ENCODE measurements at places on chromosomes 7 and 10.
A peak's percentile ranks its signal among the peaks of the same experiment; 100 is the strongest.

DNA sequence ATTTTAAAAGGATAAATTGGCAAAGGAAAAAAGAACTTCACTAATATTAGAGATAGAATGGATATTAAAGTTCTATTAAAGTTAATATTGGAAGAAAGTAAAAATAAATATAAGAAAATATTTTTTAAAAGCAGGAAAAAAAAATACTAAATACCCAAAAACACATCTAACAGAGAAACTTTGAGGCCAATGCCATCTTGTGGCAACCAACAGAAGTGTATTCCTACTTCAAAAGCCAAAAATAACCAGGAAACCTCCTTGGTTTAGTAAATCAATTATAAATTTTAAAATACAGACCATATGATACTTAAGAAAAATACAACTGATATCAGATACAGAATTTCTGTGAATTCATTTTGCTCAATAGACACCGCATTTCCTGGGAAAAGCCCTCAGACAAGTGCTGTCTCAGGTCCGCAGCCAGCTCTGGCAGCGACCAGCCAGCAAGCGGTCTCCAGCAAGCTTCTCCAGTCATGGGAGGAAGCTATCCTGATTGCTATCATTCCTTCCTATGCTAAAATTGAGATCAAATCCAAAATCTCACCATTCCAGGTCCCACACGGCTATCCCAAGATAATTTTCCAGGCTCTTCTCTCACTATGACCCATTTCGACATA is 65.3 kb downstream of the LMBR1 start:
- H3K36me3 ChIP-seq: no peaks in the 10 kb centered on the region
- no peaks in the 10 kb centered on the region for H3K27me3 ChIP-seq
- no peak overlapping the region for H3K4me3 ChIP-seq

DNA sequence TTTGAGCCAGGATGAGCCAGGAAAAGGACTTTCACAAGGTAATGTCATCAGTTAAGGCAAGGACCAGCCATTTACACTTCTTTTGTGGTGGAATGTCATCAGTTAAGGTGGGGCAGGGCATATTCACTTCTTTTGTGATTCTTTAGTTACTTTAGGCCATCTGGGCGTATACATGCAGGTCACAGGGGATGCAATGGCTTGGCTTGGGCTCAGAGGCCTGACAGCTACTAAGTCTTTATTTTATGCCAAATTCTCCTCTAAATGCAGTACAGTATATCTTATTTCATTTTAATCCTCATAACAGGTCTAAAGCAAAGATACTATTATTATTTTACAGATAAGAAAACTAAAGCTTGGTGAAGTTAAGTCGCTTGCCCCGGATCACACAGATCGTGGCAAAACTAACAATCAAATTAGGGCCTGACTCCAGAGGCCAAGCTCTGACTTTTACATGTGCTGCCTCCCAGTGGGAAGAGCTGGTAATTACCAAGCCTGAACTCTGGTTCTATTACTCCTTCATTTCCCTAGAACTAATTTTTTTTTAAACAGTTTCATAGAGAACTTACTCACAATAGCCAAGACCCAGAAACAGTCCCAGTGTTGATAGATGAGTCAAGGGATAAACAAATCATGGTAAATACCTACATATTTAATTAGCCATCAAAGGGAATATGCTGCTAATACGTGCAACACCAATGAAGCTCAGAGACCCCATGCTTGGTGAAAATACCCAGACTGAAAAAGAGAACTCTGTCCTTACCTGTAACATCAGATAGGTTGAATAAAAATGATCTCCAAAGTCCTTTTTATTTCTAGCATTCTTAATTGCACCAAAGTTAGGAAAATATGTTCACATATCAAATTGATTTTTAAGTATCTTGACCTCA is 35.4 kb downstream of the C7orf25 start:
- H3K27me3 ChIP-seq: no peaks in the 10 kb centered on the region
- no peak overlapping the region for H3K27ac ChIP-seq
- H3K36me3 ChIP-seq: no peaks in the 10 kb centered on the region
- ATAC-seq: peak; percentile 62
- no peak overlapping the region for H3K4me3 ChIP-seq

- H3K36me3 ChIP-seq: no peaks in the 10 kb centered on the region
- no peaks in the 10 kb centered on the region for H3K27me3 ChIP-seq
- no peak for ATAC-seq
- no peak overlapping the region for H3K4me3 ChIP-seq
- H3K27ac ChIP-seq: no peak overlapping the region
Observed at GRCh38 chr10:115335366-115335765, 242.2 kb downstream of the ATRNL1 start.

DNA sequence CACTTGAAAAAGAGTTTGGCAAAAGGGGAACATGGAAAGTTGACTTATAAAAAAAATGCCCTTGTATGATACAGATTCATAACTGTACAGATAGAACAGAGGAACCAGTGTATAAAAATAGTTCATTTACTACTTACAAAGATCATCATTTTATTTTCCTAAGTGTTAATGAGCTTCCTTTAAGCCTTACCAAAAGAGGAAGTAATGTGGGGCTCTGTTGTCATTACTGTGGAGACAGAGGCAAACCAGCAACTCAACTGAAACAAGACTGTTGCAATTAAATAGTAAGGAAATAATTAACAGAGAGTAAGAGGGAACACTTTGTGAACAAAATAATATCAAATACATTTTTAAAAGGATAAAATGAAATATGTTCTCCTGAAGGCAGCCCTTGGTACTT is 526.2 kb upstream of the ADARB2 start:
- no peaks in the 10 kb centered on the region for H3K4me1 ChIP-seq
- H3K36me3 ChIP-seq: no peaks in the 10 kb centered on the region
- no peak for ATAC-seq
- H3K27me3 ChIP-seq: no peaks in the 10 kb centered on the region
- no peak overlapping the region for H3K4me3 ChIP-seq

DNA sequence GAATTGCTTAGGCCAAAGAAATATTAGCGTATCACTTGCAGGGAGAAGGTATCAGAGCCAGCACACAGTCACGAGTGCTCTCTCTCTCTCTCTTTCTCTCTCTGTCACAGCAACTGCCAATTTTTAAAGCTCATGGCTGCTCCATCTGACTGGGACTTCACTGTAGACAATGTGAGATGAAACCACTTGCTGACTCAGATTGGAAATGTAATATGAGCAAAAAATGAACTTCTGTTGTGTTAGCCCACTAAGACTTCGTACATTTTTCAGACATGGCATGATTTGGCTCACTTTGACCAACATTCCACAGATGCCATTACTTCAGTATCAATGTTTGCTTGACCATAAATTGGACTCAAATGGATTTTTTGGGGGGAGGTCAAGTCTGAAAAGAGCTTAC is 68.1 kb downstream of the DGKB start:
- ATAC-seq: no peak
- no peaks in the 10 kb centered on the region for H3K36me3 ChIP-seq
- no peaks in the 10 kb centered on the region for H3K27me3 ChIP-seq
- H3K27ac ChIP-seq: no peak overlapping the region
- H3K4me1 ChIP-seq: no peaks in the 10 kb centered on the region
- no peak overlapping the region for H3K4me3 ChIP-seq

DNA sequence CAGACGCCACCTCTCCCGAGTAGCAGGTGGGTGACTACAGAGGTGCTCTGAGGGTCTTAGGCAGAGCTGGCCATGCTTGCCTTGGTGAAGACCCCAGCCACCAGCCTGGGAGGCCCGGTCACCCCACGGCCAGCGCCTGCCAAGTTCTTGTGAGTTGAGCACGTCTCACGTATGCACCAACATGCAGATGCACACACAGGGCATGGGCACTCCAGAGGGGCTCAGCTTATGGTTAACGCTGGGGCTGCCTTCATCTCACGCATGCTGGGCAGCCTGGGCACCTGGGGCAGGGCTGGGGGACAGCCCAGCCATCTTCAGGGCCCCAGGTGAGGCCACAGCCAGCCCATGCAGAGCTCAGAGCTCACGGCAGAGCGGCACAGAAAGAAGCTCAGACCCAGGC is 41.0 kb downstream of the PTPRN2 start:
- no peak overlapping the region for H3K27ac ChIP-seq
- H3K27me3 ChIP-seq: peaks cover 28% of the 10 kb centered on the region
- H3K4me3 ChIP-seq: no peak overlapping the region

- H3K27ac ChIP-seq: no peak overlapping the region
- no peaks in the 10 kb centered on the region for H3K36me3 ChIP-seq
- no peaks in the 10 kb centered on the region for H3K27me3 ChIP-seq
- peaks cover 9% of the 10 kb centered on the region for H3K4me1 ChIP-seq
Observed at GRCh38 chr10:30587522-30588031, 42.0 kb downstream of the LYZL2 start.

- H3K27me3 ChIP-seq: no peaks in the 10 kb centered on the region
- no peak overlapping the region for H3K27ac ChIP-seq
- H3K4me1 ChIP-seq: peaks cover under 1% of the 10 kb centered on the region
- H3K36me3 ChIP-seq: peaks cover 3% of the 10 kb centered on the region
- ATAC-seq: no peak
- no peak overlapping the region for H3K4me3 ChIP-seq
Observed at GRCh38 chr7:26664735-26665416, 199.5 kb downstream of the SKAP2 start.

GRCh38 chr10:26566525-26567350 is 128.6 kb downstream of the APBB1IP start:
- peaks cover 46% of the 10 kb centered on the region for H3K27me3 ChIP-seq
- H3K36me3 ChIP-seq: no peaks in the 10 kb centered on the region
- peak overlapping the region; percentile 50 for H3K4me3 ChIP-seq
- H3K27ac ChIP-seq: no peak overlapping the region

DNA sequence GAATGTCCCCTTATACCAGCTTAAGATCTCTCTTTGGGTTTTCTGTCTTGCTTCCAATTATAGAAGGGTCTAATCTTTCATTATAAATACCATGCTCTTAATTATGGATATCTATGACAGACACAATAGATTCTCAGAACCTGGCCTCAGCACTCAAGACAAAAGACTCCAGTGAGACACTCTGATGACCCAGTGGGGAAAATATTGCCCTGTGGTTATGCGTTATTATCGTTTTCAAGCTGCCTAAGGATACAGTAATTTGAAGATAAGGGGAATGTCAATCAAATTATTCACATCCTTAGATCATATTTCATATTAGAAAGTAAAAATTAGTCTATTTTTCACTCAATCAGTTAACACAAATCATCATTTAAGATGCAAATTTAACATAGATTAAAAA is 748.8 kb downstream of the XPNPEP1 start:
- no peak overlapping the region for H3K4me3 ChIP-seq
- no peaks in the 10 kb centered on the region for H3K27me3 ChIP-seq
- H3K36me3 ChIP-seq: no peaks in the 10 kb centered on the region
- no peaks in the 10 kb centered on the region for H3K4me1 ChIP-seq
- H3K27ac ChIP-seq: no peak overlapping the region
- no peak for ATAC-seq

- no peak overlapping the region for H3K4me3 ChIP-seq
- no peak overlapping the region for H3K27ac ChIP-seq
- H3K36me3 ChIP-seq: peaks cover 76% of the 10 kb centered on the region
- no peak for ATAC-seq
- no peaks in the 10 kb centered on the region for H3K4me1 ChIP-seq
- H3K27me3 ChIP-seq: no peaks in the 10 kb centered on the region
Observed at GRCh38 chr10:42594246-42594650, 44.1 kb downstream of the ZNF33B start.

- ATAC-seq: no peak
- no peaks in the 10 kb centered on the region for H3K27me3 ChIP-seq
- peaks cover 5% of the 10 kb centered on the region for H3K36me3 ChIP-seq
- H3K27ac ChIP-seq: no peak overlapping the region
Observed at GRCh38 chr10:91493313-91493712, 83.2 kb downstream of the HECTD2 start.

- peak overlapping the region; percentile 67 for H3K27ac ChIP-seq
- H3K4me3 ChIP-seq: no peak overlapping the region
- H3K4me1 ChIP-seq: peaks cover 48% of the 10 kb centered on the region
Observed at GRCh38 chr10:86899670-86900276, 57.6 kb downstream of the MMRN2 start.

GRCh38 chr10:102480396-102480795 is 22.1 kb downstream of the ACTR1A start:
- no peak for ATAC-seq
- no peak overlapping the region for H3K4me3 ChIP-seq
- no peaks in the 10 kb centered on the region for H3K36me3 ChIP-seq
- no peaks in the 10 kb centered on the region for H3K27me3 ChIP-seq

GRCh38 chr7:11615174-11615573 is 216.8 kb downstream of the THSD7A start:
- no peaks in the 10 kb centered on the region for H3K4me1 ChIP-seq
- H3K27ac ChIP-seq: no peak overlapping the region
- no peaks in the 10 kb centered on the region for H3K36me3 ChIP-seq
- H3K27me3 ChIP-seq: no peaks in the 10 kb centered on the region
- no peak for ATAC-seq
- H3K4me3 ChIP-seq: no peak overlapping the region

DNA sequence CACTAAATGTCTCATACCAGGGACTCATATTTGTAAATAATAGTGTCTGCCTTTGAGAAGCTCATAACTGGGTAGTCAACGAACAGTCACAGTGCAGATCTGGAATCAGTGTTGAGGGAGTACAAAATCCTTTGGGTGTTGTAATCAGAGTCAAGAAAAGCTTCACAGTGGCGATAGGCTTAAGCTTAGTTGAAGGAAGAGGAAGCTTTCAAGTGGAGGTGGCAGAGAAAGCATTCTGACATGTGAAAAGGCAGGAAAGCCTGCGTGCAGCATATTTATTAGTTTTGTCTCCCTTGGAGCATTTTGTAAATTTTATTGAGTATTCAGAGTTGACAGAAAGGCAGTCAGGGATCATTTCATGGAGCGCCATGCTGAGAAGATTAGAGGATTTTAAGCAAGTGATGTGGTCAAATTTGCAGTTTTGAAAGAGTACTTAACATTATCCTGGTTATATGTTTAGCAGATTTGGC is 104.9 kb downstream of the ADK start:
- peaks cover 15% of the 10 kb centered on the region for H3K4me1 ChIP-seq
- no peaks in the 10 kb centered on the region for H3K36me3 ChIP-seq
- no peak for ATAC-seq
- H3K27ac ChIP-seq: no peak overlapping the region
- H3K4me3 ChIP-seq: no peak overlapping the region

DNA sequence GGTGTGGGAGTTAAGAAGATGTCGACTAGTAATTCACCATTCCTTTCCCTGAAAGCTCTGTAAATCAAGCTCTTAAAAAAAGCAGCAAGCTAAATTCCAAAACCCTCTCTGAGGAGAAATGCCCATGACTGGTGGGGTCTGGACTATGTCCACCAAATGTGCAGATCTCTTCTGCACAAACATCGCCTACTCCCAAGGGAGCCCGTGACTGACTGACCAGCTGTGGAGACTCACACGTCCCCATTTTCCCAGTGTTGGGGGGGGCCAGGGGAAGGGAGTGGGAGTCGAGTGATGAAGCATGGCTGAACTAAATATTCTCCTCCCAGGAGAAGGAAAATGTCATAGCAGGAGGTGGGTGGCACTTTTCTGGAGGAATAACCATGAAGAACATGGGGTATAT is 164.1 kb upstream of the HPS1 start:
- H3K27me3 ChIP-seq: no peaks in the 10 kb centered on the region
- no peak overlapping the region for H3K27ac ChIP-seq
- H3K4me3 ChIP-seq: no peak overlapping the region
- no peaks in the 10 kb centered on the region for H3K36me3 ChIP-seq
- no peak for ATAC-seq
